Naive thymus-derived CD4-positive, alpha-beta T cell (primary cell): ENCODE measurements at places on chromosomes 13 and 19.
A peak's percentile ranks its signal among the peaks of the same experiment; 100 is the strongest.

DNA sequence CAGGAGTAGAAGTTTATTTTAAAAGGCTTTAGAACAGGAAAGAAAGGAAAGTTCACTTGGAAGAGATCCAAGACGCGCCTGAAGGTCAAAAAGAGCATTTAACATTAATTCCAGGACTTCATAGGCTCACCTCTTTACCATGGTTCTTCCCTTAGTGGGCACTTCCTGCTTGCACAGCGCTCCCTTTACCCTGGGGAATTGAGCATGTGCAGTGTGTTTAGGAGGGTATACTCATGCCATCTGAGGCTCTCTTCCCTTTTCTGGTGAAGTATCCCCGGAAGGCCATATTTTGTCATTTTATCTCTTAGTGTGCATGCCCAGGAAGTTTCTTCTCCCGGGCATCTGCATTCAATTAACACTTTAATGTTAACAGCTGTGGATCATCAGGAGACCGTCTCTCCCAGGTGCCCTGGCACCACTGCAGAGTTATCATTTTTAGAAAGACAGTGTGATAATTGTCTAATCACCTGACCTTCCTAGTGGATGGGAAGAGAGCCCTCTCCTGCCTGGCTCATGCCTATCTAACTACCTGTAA, 66.1 kb upstream of the ABCC4 start:
- DNase-seq = no peak

GRCh38 chr13:100860866-100861265, 186.3 kb upstream of the TMTC4 start:
- DNase-seq = no peak

DNA sequence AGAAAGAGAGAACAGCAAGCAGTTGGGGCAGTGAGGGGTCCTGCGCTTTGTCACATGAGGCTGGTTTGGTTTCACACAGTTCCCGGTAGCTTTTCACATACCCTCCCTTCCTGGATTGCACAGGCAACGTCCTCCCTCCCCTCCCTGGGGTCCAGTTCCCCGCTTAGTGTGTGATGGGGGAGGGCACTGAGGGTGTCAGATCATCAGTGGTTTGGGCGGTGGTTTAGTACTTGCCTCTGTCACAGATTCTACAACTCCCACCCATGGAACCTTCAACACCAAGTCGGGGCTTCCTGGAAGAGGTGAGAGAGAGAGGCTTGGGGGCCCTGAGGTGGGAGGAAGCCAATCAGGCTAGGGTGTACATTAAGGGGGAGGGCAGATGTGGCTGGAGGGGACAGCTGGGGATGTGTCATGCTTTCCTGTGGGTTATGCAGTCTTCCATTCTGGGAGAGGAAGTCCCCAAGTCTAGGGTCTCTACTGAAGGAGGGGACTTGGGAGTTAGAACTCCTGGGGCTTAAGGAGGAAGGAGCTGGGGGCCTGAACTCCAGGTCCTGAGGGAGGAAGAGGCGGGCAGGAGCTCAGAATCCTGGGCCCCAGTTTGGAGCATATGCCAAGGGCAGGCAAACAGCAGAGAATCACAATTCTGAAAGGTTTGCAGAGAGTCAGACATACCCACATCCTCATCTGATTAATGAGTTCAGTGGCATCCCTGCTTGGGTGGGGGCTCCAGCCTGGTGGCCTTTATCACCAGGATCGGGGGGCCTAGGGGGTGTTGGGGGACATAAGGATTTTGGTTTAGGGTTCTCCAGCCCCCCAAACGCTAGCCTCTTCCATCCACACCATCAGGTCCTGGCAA, at the start of gene NKG7:
TSS of gene NKG7 (minus strand) at position 6 of the 856 bp plus-strand sequence. CDS start 119 bp downstream, outside the sequence.
- no peak for DNase-seq

DNA sequence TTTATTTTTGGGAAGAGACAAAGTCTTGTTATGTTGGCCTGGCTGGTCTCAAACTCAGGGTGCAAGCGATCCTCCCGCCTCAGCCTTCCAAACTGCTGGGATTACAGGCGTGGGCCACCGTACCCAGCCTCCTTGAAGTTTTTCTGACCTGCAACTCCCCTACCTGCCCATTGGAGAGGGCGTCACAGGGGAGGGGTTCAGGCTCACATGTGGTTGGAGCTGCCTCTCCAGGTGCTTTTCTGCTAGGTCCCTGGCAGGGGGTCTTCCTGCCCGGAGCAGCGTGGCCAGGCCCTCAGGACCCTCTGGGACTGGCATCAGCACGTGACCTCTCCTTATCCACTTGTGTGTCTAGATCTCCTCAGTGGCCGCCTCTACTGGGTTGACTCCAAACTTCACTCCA, 27.2 kb downstream of the LDLR start:
- no peak for DNase-seq

DNA sequence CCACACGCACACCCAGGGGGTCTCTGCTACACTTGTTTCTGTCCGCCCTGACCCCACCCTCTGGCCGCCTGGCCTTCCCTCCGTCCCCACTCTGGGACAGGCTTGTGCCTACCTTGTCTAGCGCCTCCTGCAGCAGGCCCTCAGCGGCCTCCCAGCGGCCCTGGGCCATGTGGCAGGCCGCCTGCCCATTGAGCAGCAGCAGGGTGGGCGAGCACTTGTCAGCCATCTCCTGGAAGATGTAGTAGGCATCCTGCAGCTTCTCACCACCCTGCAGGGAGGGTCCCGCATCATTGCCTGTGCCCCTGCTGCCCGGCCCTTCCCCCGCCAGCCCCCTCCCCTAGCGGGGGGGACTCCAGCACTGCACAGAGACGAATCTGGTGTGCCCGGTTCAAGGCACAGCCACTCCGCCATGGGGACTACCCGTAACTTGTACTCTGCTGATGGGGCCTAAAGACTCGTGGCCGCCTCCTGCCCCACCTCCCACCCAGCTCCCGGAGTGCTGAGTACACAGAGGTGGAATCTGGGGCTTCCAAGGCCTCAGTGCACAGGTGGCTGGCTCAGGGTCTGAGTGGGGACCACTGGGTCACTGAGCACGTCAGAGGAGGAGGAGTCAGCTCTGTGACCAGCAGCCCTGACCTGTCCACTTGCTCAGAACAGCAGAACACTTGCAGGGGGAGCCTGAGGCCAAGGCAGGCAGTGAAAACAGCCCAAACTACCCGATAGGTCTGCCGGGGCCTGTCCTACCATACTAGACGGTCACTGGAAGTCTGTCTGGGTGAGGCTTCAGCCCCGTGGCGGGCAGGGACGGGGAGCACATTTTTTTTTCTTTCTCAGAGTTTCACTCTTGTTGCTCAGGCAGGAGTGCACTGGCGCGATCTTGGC, 7.4 kb upstream of the CERS1 start:
- no peak for DNase-seq

DNA sequence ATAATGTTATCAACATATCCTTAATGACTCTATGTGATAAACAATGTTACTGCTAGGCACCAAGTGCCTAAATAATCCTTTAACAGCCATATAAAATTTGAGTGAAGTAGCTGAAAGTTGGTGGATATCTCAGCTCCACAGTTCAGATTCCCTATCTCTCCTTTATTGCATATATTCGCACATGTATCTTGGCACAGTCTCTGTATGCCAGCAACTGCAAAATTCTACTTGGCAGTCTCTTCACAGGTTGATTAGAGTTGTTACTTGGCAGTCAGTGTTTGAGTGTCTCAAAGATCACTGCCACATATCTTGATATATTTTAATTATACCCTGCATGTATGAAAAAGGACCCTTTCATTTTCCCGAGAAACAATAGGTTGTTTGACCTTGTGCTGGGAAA, 879.3 kb downstream of the OLFM4 start:
- DNase-seq = no peak

GRCh38 chr13:19836472-19836871, 27.0 kb downstream of the ZMYM5 start:
- no peak for DNase-seq

DNA sequence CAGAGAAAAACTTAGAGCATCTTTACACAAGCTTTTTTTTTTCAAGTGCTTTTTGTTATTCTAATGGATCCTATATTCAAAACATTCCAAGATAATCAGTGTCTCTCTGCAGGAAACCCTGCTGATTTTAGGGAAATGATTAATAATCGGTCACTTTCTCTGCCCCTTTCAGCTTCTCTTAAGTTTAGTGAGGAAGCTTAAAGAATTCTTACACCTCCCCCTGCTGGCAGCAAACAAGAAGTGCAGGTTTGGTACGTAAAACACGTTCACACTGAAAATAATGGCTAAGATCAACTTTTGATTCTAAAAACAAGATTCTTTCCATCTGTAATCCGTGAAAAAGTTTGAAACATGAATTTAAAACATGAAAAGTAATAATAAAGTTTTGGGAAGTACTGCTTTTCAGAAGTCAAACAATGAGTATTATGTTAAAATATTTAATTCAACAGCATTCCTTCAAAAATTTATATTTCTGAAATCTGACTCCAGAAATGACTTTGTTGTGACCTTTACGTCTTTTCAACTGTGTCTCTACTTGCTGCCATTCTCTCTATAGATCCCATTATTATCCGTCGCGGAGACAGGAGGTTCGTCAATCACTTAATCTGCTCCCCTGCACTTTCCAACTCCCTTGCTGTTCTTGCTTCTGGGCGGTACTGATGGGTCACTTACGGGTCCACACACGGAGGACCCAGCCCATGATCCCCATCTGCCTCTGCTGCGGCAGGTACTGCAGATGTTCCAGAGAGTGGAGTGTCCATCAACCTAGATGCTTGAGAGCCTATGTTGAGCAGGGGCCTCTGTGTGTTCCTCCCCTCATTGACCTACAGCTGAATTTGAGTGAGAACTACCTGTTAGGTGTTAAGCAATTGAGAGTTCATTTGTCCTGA, 203.1 kb upstream of the EDNRB start:
- DNase-seq = peak; percentile 7

DNA sequence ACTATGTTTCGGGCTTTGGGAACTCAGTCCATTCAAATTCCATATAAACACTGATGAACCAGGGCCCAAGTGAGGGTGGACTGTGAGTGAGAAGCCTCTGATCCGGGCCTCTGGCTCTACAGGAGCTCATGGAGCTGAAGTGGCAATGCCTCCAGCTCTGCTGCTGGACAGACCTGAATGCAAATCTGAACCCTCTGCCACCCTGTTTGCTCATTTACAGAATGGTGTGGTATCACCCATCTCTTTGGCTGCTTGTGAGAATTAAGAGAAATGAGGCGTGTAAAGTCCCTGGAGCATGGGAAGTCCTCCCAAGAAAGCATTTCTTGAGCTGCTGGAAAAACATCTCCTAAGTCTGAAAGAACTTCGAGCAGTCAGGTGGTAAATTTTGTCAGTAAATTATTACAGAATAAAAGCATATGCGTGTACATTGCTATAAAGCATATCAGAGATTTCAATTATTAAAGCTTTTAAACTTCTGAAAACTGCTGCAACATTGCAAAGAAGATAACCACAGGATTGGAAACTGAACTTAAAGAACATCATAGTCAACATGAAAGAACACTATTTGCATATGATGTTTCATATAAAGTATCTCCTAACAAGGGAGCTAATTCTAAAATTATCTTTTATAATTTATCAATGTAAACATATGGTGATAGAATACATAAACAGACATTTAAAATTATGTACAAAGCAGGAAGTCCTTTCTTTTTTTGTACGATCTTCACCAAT, 369.0 kb downstream of the UQCRFS1 start:
- DNase-seq = no peak

DNA sequence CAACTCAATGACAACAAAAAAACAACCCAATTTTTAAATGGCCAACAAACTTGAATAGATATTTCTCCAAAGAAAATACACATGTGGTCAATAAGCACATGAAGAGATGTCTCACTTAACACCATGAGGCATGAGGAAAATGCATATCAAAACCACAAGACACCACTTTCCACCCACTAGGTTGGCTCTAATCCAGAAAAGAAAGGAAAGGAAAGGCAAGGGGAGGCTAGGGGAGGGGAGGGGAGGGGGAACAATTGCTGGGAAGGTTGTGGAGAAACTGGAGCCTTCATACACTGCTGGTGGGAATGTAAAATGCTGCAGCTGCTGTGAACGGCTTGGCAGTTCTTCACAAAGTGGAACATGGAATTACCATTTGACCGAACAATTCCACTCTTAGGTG, 854.3 kb downstream of the UQCRFS1 start:
- no peak for DNase-seq

DNA sequence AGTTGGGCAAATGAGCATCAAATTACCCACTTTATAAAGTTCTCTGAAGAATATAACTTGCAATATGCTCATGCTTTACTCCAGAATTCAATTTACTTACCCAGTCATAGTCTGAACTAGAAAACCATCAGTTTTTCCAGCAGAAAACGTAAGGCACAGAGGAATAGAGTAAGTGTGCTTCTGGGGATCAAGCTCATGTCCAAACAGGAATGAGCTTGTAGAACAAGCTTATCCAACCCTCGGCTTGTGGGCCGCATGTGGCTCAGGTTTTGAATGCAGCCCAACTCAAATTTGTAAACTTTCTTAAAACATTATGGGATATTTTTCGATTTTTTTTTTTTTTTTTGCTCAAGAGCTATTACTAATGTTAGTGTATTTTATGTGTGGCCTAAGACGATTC, 308.5 kb upstream of the KLF12 start:
- no peak for DNase-seq

DNA sequence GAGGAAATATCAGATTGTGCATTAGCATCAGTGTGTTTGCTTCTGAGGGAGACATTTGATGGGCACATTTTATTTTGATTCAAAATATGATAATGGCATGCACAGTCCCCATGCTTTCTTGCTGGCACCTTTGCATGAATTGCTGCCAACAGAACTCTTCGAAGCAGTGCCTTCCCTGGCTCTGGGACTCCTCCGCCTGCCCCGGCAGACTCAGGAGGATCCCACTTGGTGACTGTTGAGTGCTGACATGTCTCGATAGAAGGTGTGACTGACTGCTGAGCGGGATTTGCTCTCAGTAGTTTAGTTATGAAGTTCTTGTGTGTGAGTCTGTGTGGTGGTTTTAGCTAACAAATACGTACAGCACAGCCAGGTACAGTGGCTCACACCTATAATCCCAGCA, 239.7 kb downstream of the FGF9 start:
- no peak for DNase-seq

DNA sequence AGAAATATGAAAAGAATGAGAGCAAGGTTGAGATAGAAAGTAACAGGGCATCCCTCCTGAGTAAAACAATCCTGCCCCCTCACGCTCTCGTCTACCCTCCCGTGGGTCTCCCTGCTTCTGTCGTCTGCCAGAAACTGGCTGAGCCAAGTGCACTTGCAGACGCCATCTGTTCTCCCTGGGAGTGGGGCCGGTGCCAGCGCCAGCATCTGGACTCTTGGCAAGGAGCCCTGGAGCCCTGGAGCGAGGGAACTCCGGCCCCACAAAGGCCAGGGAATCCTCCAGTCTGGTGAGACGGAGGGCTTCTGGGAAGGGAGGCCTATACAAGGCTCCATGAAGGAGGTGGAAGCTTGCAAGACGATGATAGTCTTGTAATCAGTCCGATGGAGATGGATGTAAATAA, 2.3 kb upstream of the TMEM91 start:
- DNase-seq = no peak
